Gastroesophageal sphincter (tissue), 4 donors: ENCODE measurements at places on chromosomes 4 and X.

DNA sequence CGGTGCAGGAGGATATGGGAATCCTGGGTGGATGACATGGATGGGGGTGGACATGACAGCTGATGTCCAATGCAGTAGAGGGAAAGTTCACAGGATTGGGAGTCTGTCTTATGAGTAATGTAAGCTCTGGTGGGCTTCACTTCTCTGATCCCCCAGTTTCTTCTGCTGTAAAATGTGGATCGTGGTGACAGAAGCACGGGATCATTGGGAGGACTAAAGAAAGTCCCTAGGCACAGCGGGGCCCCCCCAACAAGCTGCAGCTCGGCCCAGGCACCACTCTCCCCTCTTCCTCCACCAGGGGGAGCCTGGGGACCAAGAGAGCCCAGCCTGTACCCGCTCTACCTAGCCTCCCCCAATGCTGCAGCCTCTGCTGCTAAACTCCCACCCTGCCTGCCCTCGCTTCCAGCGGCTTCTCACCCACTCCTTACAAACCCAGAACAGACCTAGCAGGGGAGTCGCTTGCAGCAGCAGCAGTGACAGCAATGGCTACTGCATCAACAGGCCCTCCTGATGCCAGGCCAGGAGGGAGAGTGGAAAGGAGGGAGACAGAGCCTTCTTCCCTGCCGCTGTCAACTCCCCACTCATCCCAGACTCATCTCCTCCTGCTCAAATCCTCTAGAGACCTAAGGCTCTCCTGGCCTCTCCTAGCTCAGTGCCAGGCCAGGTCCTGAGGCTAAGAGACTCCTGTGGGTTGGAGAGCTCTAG, 36.1 kb upstream of the IQSEC2 start:
- peak; percentile 70 for ATAC-seq

GRCh38 chr4:121073004-121073435, 685 bp upstream of the NDNF start:
- ATAC-seq: no peak

GRCh38 chr4:10500776-10501175, 43.5 kb upstream of the ZNF518B start:
- no peak for ATAC-seq

DNA sequence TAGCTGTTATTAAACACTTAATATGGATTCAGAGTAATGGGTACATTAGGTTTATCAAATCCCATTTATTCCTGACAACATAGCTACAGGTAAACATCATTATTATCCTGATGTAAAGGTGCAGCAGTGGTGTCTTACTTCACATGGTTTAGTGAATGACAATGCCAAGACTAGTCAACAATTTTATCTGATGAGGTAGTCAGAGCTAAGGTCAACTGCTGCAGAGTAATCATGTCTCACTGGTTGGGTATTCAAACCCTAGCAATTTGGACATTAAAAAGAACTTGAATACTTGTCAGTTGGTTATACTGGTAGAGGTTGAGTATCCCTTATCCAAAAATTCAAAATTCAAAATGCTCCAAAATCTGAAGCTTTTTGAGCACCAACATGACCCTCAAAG, 117.6 kb downstream of the MAB21L2 start:
- no peak for ATAC-seq

DNA sequence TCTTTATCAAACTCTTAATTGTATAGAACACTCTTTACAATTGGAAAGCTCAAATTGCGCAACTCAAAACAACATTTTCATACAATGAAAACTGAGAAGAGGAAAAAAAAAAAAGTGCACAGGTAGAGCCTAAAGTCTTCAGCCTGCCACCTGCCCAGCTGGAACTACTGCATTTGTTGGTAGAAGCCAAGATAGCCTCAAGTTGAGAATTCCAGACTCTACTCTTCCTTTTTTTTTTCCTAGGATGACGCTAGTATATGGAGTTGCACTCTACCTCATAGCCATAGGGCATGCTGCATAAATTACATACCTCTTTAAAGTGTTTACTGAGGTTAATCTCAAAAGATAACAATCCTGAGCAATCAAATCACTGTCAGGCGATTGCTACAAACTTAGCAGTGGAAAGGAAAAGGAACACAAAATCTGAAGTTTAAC, 13.6 kb downstream of the ABCG2 start:
- no peak for ATAC-seq

DNA sequence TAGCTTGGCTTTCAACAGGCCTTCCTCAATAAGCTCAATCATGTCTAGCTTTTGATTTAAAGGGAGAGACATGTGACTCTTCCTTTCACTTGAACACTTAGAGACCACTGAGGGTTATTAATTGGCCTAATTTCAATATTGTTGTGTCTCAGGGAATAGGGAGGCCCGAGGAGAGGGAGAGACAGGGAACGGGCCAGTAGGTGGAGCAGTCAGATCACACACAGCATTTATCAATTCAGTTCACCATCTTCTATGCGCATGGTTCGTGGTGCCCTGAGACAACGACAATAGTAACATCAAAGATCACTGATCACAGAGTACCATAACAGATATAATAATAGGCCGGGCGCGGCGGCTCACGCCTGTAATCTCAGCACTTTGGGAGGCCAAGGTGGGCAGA, 17.8 kb downstream of the ZNF81 start:
- ATAC-seq: no peak

- no peak for ATAC-seq
Measured at GRCh38 chr4:85728464-85728863, 253.5 kb downstream of the ARHGAP24 start.

GRCh38 chr4:89273741-89274141, 33.9 kb downstream of the GPRIN3 start:
- ATAC-seq: no peak

GRCh38 chr4:148774134-148774533, 331.9 kb upstream of the NR3C2 start:
- no peak for ATAC-seq

GRCh38 chr4:22014222-22014741, 65.7 kb upstream of the KCNIP4 start:
- ATAC-seq: no peak

- no peak for ATAC-seq
Measured at GRCh38 chr4:46890056-46890455, 19.0 kb downstream of the COX7B2 start.

DNA sequence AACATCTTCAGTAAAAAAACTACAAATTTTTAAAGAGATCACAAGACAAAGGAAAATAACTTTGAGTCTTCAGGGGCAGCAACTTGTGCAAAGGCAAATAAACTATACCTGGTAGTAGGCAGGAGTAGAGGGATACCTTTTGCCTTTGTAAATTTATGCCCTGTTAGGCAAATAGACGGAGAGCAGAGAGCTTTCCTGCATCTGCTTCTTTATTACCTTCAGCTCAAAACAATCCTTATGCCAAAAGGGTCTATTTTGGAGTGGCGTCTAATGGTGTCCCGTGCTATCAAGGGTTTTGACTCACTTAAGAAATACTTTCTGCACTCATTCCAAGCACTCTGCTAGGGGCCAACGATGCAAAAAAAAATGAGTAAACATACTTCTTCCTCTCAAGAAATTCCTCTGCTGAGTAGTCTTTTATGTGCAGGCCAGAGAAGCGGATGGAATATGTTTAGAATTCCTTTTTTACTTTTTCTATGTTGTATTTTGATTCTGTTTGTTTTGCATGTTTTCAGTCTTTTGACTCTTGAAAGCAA, 131.9 kb downstream of the ANXA5 start:
- ATAC-seq: no peak

DNA sequence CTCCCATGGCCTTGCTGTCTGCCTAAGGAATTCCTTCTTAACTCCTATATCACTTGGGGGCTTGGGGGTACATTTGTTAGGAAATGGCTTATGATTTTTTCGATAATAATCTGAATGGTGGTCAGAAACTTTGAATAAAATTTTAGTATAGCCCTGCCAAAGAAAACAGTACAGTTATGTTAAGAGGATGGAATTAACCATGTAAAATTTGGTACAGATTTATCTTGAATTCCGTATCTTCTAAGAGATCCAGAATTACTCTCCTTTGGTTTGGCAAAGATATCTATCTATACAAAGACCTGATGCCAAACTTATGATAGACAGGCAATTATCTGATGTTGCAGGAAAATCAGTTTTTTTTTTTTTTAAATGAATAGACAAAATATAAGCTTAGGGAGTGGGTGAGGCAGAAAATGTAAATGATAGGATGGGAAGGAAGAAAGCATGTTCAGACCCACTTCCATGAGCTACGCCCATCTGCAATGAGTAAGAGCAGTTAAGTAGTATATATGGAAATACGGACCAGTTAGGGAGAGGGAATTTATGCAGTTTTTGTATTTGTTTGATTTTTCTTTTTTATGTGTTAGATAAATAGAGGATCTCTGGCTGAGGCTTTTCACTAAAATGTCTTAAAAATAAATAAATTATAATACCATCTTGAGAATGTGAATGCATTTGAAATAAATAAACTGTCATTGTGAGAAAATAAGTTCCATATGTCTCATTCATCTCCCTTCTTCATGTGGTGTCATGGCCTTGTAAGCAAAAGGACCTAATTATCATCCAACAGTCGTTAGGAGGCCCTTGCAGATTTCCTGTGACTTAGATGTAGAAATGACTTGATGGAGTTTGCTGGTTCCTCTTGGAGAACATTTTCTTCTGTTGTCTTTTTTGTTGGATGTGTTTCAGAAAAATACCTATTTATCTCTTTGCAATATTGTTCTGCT, 389.6 kb downstream of the ARHGAP24 start:
- ATAC-seq: no peak

DNA sequence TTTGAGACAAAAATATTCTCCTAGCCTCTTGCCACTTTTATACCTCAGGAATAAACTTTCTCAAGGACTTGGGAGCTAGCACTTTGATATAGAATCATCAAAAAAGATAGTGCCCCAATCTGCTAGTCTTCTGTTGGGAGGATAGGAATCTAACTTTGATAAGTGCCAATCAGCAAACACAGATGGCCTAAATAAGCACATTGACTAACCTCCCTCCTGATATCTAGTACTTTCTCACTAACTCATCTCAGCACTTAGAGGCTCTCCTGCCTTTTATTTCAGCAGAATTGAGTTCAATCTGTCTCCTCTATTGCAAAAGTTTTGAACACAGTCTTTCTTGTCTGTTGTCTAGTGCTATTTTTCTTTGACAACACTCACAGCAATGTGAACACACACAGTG, 798.4 kb upstream of the FTHL17 start:
- ATAC-seq: no peak

DNA sequence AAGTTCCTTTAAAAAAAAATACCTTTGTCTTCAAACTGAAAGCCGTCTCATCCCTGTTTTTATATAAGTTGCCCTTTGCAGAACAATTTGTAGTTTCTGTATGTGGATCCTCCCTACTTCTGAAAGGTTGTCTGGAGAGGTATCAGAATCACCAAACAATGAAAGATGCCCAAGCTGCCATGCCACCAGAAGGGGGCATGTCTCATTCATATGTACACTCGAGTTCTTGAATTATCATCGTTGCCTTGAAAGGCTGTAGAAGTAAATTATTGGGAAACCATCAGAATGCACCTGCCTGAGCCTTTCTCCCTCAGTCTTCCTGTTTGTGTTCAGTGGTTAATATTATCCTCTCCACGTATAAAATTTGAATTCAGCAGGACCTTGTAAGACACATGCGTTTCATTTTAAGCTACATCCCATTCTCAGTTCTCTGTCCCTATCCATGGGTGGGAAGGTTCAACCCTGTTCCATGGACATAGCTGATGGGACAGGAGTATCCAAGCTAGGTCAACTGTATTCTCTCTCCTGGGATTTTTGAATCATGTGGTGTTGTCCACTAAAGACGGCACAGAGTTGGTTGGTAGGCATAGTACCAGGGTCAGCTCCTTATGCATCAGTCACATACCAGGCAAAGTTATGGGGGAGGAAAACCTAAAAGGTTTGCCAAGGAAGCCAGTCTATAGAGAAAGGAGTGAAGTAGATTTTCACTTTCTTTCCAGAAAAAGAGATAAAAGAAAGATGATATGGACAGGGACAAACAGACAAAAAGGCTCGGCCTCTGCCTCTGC, 24.0 kb downstream of the GALNT7 start:
- ATAC-seq: no peak

- ATAC-seq: no peak
Measured at GRCh38 chrX:95076449-95076848, 1402.4 kb downstream of the FAM133A start.

- no peak for ATAC-seq
Measured at GRCh38 chr4:58514299-58514698, 1404.1 kb upstream of the IGFBP7 start.

- no peak for ATAC-seq
Measured at GRCh38 chr4:1260418-1261106, 11.6 kb upstream of the CTBP1 start.

DNA sequence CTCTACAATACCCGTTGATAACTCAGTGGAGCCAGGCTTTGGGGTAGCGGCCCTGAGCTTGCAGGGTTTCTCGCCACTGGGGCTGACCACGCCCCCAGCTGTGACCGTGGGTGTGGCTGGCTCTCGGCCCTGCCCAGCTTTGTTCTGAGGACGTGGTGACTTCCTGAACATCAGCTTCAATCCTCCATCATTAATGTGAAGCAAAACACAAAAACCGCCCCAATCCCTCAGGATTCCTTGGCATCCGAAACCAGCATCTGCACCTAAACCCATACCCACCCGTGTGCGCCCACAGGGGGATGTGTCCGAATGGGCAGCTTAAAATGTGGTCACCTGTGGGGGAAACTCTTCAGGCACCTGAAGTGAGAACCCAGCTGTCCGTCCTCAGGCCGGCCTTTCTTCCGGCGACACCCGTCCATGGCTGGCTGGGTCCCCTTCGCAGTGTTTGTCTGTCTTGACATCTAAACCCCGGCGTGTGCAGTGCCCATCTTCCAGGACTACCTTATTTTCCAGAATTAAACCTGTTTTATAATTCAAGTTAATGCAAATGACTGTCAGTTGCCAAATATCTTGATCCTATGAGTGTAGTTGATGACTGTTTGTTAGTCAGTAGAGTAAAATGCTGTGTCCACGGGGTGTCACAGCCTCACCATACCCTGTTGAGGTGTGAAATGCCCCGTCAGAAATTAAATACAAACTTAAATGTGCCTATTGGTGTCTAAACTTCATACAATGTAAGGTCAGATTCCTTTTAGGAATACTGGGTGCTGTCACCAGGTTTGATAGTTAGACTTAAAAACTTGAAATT, 27.3 kb downstream of the NELFA start:
- no peak for ATAC-seq

DNA sequence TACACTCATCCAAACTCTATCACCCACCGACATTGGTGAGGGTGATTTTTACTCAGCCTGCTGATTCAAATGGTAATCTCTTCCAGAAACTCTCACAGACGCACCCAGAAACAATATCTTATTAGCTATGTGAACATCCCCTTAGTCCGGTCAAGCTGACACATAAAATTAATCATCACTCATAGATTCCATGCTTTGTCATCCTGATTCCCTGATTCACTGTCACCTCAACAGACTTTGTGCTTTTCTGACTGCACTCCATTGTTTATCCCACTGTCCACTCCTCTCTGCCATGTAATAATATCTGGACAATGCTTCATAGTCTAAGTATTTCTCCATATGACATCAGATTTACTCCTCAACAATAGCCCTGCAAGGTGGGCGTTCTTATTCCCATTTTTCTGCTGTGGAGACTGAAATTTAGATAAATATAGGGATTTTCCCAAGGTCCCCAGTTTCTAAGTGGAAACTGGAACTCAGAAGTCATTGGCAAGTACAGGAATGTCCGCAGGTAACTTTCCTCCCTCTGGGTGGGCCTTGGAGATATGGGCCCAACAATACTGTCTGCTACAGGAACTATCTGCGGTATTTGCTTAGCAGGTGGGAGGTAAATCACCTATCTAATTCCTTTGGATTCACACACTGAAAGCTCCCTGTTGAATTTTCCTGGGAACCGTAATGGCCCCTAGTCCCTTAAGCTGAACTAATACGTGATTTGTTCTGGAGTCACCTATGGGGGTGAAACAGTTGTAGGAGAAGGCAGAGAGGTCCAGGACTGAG, 228.6 kb upstream of the BCOR start:
- no peak for ATAC-seq
